Osteocyte (in vitro differentiated cells): ENCODE measurements at places on chromosomes 4 and X. TPM values are rescaled to one million over a fixed set of nuclear protein-coding genes. Genes with fewer than 3 reads are reported as not detected.

GRCh38 chr4:88283661-88284438 is 511 bp downstream of the PPM1K start:
- H3K27me3 ChIP-seq = no peaks in the 10 kb centered on the region
- peak overlapping the region; percentile 98 for H3K4me3 ChIP-seq
- no peaks in the 10 kb centered on the region for H3K36me3 ChIP-seq
- peak; percentile 86 for DNase-seq

CC2D2A gene
- total RNA-seq = 25.5 and 31.2 TPM in 2 replicates

GRCh38 chr4:30802622-30803323 is 82.6 kb downstream of the PCDH7 start:
- peaks cover 16% of the 10 kb centered on the region for H3K36me3 ChIP-seq
- H3K27me3 ChIP-seq = no peaks in the 10 kb centered on the region
- no peak overlapping the region for H3K4me3 ChIP-seq

GRCh38 chr4:121765971-121766538 is 1.1 kb upstream of the SMIM43 start:
- no peak overlapping the region for H3K27ac ChIP-seq
- no peak overlapping the region for H3K4me3 ChIP-seq
- DNase-seq = no peak
- H3K36me3 ChIP-seq = no peaks in the 10 kb centered on the region
- peaks cover 72% of the 10 kb centered on the region for H3K27me3 ChIP-seq

ZDHHC15 gene
- total RNA-seq = 0.08 and 0.13 TPM in 2 replicates

DIPK2B gene
- total RNA-seq = not detected in 2 replicates

CT45A3 gene
- not detected in 2 replicates for total RNA-seq

- no peaks in the 10 kb centered on the region for H3K27me3 ChIP-seq
- no peak overlapping the region for H3K4me3 ChIP-seq
- H3K27ac ChIP-seq = no peak overlapping the region
- H3K36me3 ChIP-seq = no peaks in the 10 kb centered on the region
These were observed 6.5 kb downstream of the FATE1 start for GRCh38 chrX:151722241-151722846.

F9 gene
- not detected in 2 replicates for total RNA-seq
